ENCODE measurements at places on chromosomes 6 and 20.

GRCh38 chr6:148144917-148145521 lies 197.6 kb upstream of the SASH1 start:
- DNase-seq, result no peak

DNA sequence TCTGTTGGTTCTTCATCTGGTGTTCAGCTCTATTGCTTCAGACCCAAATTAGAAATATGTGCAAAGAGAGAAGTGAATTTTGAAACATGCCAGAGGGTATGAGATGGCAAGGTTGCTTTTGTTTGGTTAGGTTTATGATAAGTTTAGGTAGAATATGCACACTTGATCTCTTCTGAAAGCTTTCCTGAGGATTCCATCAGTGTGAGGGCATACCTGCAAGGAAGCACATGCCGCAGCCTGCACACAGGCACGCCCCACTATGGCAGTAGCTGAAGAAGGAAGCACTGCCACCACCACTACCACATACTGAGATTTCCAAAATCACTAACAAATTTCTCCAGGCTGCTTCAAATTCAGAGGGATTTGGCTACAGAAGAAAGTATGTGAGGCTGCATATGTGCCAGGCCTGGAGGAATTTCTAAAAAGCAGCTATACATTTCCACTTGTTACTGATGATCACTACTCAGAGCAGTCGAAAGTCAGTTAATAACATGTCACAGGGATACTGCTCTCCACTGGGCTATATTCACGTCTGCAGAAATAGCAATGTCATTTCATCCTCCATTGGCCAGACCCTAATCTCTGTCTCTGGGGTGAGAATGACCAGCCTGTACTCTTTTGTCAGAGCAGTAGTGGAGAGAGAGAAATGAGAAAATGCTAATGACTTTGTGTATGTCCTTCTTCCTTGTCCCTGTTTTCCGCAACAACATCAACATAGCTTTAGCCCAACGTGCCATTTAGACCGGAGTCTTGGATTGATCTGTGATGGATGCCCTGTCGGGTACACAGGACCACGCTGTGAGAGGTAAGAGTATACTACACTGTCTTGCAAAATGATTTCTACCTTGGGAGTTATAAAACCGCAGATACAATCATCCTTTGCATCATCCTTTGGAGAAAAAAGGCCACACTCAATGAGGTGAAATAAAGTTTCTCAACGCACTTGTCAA lies 396.7 kb downstream of the LAMA2 start:
- no peak for DNase-seq

DNA sequence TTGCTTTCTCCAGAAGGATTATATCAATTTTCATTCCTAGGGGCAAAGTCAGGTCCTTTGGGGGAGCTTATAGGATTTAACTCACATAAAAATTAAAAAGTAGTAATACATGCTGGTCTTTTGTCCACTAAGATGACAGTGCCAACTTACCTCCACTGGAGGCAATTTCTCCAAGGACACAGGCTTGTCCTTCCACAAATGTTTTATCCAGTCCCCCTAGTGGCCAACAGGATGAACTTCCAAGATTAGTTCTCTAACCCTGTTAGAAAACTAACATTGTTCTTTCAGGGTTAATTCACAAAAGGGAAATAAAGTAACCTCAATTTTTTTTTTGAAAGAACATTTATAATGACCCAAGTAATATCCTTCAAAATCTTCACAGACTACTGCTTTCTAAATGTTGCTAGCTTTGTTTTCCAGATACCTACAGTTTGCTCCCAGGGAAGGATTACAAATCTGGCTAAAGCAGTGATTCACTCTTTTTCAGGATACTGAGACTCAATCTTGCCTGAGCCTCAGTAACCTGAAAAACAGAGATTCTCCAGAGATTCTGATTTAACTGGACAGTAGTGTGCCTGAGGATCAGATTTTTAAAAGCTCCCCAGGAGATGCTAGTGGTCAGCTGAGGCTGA lies 31.7 kb upstream of the UBR2 start:
- DNase-seq, result no peak

DNA sequence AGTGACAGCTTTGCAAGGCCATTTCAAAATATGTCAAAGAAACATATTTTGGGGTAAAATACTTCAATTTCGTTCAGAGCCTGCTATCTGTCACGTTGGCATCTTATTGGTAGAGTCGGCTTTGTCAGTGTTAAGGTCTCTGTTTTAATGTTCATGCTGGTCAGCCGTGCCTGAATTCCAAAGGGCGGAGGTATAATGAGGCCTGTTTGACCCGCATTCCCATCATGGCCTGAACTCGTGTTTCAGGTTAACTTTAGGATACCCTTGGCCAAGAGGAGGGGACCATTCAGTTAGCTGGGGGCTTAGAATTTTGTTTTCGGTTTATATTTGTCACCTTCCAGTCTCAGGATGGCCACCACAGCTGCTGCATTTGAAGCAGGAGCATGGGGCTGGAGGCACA lies 236.4 kb downstream of the NFATC2 start:
- no peak for DNase-seq

DNA sequence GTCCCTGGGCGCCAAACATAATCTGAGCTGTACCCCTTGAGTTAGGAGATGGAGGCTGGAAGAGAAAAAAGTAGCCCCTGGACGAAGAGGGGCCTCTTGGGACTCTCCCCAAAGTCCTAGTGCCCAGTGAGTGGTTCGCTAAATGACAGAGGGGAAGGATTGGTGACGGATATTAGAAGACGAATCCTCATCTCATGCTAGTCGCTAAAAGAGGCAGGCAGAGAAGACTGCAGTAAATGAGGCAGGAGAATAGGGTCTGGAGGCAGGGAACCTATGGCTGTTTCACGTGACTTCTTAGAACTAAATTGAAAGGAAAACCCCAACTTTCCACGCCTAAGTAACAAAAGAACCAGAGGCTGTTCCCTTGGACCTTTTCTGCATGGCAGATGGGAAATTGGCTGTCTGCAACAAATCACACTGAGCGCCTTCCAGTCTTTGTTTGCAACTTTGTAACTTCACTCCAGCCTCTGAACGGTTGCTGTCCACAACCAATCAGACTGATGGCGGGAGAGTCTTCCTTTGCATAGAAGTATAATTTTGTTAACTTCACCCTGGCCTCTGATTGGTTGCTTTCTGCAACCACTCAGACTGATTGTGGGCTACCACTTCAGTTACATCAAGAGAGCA lies 731 bp upstream of the RBL1 start:
- DNase-seq, result no peak

DNA sequence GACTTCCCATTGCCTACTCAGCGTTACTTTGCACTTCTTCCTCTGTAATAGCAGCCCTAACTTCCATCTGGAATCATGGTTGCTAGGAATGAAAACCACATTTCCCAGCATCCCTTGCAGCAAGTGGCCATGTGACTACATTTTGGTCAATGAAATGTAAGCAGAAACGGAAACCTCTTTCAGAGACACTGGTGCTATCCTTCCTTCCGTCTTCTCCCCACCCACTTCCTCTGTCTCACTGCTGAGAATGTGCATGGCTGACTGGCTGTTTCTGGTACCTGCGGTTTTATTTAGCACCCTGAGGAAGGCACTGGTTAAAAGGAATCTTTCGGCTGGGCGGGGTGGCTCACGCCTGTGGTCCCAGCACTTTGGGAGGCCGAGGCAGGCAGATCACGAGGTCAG lies 107.4 kb downstream of the SCML4 start:
- DNase-seq, result peak; percentile 66

DNA sequence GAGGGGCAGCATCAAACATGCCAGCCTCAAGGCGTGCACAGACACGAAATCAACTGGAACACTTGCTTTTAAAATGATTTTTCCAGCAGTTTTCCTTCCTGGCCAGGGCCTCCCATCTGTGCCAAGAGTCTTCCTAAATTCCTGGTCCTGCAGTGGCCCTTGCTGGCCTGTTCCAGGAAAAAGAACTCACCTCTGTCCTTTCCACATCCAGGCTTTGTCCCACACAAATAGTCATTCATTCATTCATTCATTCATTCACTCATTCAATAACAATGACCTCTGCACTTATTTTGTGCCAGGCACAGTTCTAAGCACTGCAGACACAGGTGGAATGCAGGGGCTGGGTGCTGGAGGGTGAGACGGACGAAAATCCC lies 89.0 kb upstream of the CCDC167 start:
- DNase-seq, result no peak

DNA sequence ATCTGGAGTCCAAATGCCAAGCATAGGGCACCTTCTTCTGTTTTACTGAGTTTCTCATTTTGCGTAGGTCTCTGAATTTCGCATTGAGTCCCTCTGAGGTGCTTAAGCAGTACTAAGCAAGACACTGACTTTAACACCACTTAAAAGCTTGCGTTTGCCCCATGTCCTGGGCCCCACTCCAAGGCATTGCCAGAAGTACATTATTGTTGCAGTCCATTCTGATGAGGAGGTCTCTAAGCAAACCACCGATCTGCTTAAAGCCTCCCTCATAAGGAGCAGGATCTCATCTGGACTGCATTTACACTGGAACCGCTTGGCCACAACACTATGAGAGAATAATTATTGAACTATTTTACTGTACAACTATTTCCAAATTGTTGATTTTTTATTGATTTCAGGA lies 16.3 kb downstream of the BMP2 start:
- DNase-seq, result no peak

DNA sequence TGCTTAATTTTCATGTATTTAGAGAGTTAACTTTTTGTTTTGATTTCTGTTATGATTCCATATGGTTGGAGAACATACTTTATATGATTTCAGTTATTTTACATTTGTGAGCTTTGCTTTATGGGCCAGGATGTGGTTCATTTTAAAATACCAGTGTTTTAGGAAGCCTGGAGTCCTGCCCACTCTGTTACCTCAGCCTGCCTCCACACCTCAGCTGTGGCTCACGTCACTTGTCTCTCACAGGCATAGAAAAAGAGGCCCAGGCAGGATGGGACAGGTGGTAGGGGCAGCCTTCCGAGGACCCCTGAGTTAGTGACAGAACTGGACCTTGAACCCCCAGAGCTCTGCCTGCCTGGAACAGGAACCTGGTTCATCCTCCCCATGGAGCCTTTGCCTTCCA lies 16.0 kb downstream of the PSMF1 start:
- DNase-seq, result no peak

DNA sequence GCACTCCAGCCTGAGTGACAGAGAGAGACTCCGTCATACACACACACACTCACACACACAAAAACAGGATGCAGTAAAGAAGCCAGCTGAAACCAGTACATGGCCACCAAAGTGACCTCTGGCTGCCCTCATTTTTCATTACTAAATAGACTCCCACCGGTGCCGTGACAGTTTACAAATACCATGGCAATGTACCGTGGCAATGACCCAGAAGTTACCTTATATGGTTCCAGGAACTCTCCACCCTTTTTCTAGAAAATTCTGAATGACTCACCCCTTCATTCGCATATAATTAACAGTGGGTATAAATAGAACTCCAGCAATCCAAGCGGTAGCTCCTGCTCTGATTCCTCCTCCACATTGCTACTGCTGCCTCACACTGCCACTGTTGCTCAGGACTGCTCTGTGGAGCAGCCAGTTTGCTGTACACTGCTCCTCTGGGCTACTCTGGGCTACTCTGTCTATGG lies 57.7 kb downstream of the SNX5 start:
- DNase-seq, result no peak

- DNase-seq, result no peak
These were observed 200.3 kb downstream of the EYA4 start for GRCh38 chr6:133441491-133441890.

- DNase-seq, result no peak
These were observed 8.0 kb upstream of the WTAP start for GRCh38 chr6:159719287-159719686.

GRCh38 chr20:23094213-23094896 lies 8.2 kb upstream of the CD93 start:
- DNase-seq, result no peak

GRCh38 chr20:37853823-37854375 lies 49.0 kb upstream of the VSTM2L start:
- no peak for DNase-seq

DNA sequence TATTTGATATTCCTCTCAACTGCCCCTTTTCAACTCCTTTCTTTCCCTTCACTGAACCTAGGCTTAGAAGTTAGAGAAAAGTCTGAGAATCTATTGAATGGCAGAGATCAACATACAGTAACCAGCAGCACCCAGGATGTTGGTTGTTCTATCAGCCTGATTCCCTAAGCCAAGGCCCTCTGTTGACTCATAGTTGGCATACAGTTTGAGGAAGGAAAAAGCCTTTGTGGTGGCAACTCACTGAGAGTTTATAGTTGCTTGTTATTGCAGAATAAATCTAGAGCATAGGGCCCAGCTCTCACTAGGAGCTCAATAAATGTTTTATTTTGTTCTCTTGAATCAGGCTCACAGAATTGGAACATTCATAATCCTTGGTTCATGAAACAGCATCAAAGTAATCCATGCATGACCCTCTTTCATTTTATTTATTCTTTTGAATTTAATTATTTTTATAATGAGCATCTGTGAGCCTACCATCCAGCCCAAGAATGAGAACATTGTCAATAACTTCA lies 119.1 kb upstream of the ADGRF1 start:
- DNase-seq, result no peak

- DNase-seq, result no peak
These were observed 23.5 kb upstream of the CDH22 start for GRCh38 chr20:46331611-46332361.

DNA sequence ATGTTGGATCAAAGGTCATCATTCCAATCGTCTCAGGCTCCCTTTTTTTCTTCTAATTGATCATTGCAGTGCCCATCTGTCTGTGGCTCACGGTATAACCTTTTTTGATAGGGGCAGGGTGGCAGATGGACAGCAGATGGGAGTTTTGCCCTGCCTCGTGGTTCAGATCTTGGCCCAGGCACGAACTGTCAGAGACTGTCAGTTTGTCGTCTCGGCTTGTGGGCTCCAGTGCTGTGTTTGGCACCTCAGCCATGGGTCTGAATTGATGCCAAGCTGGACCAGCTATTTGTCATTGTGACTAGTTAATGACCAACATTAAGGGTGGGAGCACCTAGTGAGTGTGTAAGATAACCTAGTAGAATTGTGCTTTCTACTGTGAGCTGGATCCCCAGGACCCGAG lies 197.6 kb downstream of the PRL start:
- no peak for DNase-seq
